T-cell (primary cell): ENCODE measurements at places on chromosomes 6 and 20. TPM values are rescaled to one million over a fixed set of nuclear protein-coding genes. Genes with fewer than 3 reads are reported as not detected.
A peak's percentile ranks its signal among the peaks of the same experiment; 100 is the strongest.

- no peaks in the 10 kb centered on the region for H3K36me3 ChIP-seq
- H3K4me1 ChIP-seq: no peaks in the 10 kb centered on the region
- H3K4me3 ChIP-seq: no peak overlapping the region
- no peak overlapping the region for H3K27ac ChIP-seq
- peaks cover 10% of the 10 kb centered on the region for H3K27me3 ChIP-seq
- DNase-seq: no peak
Observed at GRCh38 chr20:51678026-51678697, 90.0 kb downstream of the ATP9A start.

- H3K27me3 ChIP-seq: peaks cover 23% of the 10 kb centered on the region
- H3K36me3 ChIP-seq: no peaks in the 10 kb centered on the region
- H3K27ac ChIP-seq: no peak overlapping the region
- H3K4me1 ChIP-seq: peaks cover 28% of the 10 kb centered on the region
- DNase-seq: no peak
- no peak overlapping the region for H3K4me3 ChIP-seq
Observed at GRCh38 chr20:62714799-62715198, 6.2 kb downstream of the NTSR1 start.

DNA sequence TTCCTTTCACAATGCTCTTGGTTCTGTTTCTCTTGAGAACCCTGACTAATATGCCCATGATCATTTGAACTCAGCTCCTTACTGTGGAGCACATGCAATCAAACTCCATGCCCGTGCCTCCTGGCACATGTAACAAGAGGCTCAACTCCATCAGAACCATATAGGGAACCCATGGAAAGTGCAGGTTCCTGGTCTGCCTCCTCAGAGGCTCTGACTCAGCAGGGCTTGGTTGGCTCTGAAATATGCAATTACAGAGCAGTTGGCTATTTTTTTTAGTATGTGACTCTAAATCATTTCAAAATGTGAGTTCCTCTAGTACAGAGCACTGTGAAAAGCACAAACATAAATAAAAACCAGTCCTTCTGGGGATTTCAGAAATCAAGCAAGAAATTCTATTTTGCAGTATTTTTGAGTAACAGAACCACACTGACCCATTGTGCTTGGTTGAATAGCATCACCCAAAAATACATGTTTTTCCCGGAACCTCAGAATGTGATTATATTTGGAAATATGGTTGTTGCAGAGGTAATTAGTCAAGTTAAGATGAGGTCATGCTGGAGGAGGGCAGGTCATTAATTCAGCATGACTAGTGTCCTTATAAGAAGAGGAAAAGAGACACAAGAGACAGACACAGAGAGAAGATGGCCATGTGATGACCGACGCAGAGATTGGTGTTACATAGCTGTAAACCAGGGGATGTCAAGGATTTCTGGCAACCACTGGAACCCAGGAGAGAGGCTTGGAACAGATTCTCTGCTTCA, 13.2 kb upstream of the MAP3K4 start:
- no peak for DNase-seq
- H3K36me3 ChIP-seq: no peaks in the 10 kb centered on the region
- H3K27ac ChIP-seq: no peak overlapping the region
- H3K4me1 ChIP-seq: no peaks in the 10 kb centered on the region
- H3K27me3 ChIP-seq: peaks cover 2% of the 10 kb centered on the region
- no peak overlapping the region for H3K4me3 ChIP-seq

- no peak for DNase-seq
- peaks cover 6% of the 10 kb centered on the region for H3K4me1 ChIP-seq
- H3K36me3 ChIP-seq: no peaks in the 10 kb centered on the region
- H3K27me3 ChIP-seq: peaks cover 42% of the 10 kb centered on the region
Observed at GRCh38 chr6:10418361-10418861, 3.5 kb upstream of the TFAP2A start.

GRCh38 chr6:25629198-25629576, 22.8 kb upstream of the SCGN start:
- no peak overlapping the region for H3K27ac ChIP-seq
- H3K36me3 ChIP-seq: no peaks in the 10 kb centered on the region
- H3K4me1 ChIP-seq: no peaks in the 10 kb centered on the region
- no peaks in the 10 kb centered on the region for H3K27me3 ChIP-seq
- no peak overlapping the region for H3K4me3 ChIP-seq

ZNF165 gene
- total RNA-seq: 0.82 TPM

- H3K27ac ChIP-seq: peak overlapping the region; percentile 53
- H3K27me3 ChIP-seq: no peaks in the 10 kb centered on the region
- H3K36me3 ChIP-seq: no peaks in the 10 kb centered on the region
- H3K4me1 ChIP-seq: peaks cover 75% of the 10 kb centered on the region
Observed at GRCh38 chr6:159104163-159104925, 59.6 kb upstream of the TAGAP start.

- no peak overlapping the region for H3K4me3 ChIP-seq
- no peak for DNase-seq
- no peaks in the 10 kb centered on the region for H3K27me3 ChIP-seq
- H3K27ac ChIP-seq: no peak overlapping the region
- H3K4me1 ChIP-seq: peaks cover 14% of the 10 kb centered on the region
- H3K36me3 ChIP-seq: no peaks in the 10 kb centered on the region
Observed at GRCh38 chr6:119322034-119322433, 27.5 kb downstream of the MAN1A1 start.

UCKL1 gene
- total RNA-seq: 68.4 TPM

- peaks cover 2% of the 10 kb centered on the region for H3K4me1 ChIP-seq
- no peak overlapping the region for H3K4me3 ChIP-seq
- peaks cover under 1% of the 10 kb centered on the region for H3K36me3 ChIP-seq
- H3K27ac ChIP-seq: no peak overlapping the region
- no peak for DNase-seq
Observed at GRCh38 chr20:46056027-46056833, 27.2 kb downstream of the SLC12A5 start.

- H3K36me3 ChIP-seq: no peaks in the 10 kb centered on the region
- H3K27me3 ChIP-seq: no peaks in the 10 kb centered on the region
- DNase-seq: no peak
- no peak overlapping the region for H3K4me3 ChIP-seq
- H3K27ac ChIP-seq: no peak overlapping the region
Observed at GRCh38 chr6:37988696-37989095, 169.2 kb downstream of the ZFAND3 start.
